ENCODE measurements at places on chromosomes 6 and 20. TPM values are rescaled to one million over a fixed set of nuclear protein-coding genes. Genes with fewer than 3 reads are reported as not detected.

Gene WFDC10B
- not detected for total RNA-seq

Gene PTCHD4
- not detected for total RNA-seq

Gene NCOA5
- 33.9 TPM for total RNA-seq

Gene SYTL3
- 10.8 TPM for total RNA-seq

Gene GMPR
- 2.0 TPM for total RNA-seq

DNA sequence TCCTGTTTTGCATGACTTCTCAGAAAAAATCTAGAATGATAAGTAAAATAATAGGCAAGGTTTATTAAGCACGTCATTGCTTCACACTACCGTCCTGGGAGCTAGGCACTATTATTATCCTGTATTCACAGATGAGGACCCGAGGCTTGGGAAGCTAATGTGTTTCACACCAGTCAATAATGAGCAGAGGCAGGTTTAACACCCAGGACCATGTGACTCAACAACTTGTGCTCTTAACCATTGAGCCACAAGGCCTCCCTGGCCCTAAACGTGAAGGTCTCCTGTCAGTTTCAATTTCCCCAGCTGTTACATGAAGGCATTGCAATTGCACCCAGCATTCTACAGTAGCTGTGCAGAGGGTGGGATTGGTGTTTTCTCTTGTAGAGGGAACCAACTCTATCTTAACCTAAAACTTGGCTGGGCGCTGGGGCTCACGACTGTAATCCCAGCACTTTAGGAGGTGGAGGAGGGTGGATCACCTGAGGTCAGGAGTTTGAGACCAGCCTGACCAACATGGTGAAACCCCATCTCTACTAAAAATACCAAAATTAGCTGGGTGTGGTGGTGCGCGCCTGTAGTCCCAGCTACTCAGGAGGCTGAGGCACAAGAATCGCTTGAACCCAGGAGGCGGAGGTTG lies 191.2 kb downstream of the BCAS1 start:
- H3K4me1 ChIP-seq, result no peaks in the 10 kb centered on the region
- no peak overlapping the region for H3K27ac ChIP-seq
- H3K27me3 ChIP-seq, result no peaks in the 10 kb centered on the region
- no peak overlapping the region for H3K4me3 ChIP-seq

DNA sequence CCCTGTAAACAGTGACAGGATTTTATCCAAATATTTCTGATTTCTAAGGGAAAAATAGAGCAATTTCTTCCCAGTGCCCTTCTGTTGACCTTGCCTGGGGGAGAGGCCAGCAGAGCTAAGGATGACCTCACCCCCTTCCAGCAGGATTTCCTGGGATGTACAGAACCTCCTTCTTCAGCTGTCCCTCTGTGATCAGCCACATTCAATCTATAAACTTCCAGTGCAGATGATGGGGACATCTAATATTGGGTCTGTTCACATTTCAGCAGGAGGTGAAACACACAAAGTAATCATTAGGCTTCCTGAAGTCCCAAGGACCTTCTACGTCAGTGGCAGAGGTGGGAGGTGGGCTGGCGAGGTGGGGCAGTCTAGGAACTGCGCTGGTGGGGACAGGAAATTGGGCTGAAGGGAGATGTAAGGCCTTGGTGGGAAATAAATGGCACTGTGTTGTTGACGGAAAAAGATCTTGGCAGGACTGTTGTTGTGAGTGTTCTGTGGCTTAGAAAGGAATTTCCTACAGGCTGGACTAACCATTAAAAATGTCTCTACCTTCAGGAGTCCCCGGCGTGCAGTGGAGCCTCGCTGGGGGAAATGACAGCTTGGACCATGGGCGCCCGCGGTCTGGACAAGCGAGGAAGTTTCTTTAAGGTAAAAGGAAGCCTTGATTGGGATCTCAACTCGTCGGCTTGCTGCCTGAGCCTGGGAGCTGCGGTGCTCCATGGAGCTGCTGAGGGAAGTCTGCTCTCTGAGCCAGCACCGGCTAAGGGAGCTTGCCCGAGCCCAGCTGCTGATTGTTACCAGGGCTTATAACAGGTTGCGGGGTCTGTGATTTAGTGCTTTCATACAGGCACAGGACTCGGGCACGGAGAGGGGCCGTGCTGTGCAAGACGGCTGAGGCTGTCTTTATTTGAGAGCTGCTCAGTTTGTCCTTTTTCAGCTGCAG lies 127.9 kb upstream of the NAA20 start:
- DNase-seq, result no peak
- peak overlapping the region; percentile 18 for H3K4me3 ChIP-seq
- H3K27ac ChIP-seq, result peak overlapping the region; percentile 85
- H3K27me3 ChIP-seq, result no peaks in the 10 kb centered on the region
- H3K4me1 ChIP-seq, result peaks cover 70% of the 10 kb centered on the region

DNA sequence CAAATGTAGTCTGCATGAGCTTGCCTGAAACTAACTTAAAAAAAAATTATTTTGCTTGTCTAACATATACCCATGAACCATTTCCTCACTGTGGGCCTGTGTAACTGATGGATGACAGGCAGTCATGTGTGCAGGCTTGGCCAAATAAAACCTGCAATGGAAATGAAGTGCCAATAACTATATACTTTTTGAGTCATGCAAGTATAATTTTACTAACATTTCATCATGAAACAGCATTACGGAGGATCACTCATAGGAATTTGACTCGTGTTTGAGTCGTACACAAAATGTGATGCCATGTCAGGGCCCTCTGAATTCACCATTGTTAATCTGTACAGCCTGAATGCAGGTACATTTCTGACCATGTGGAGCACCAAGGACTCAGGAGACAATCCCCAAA lies 46.6 kb downstream of the HDDC2 start:
- no peaks in the 10 kb centered on the region for H3K4me1 ChIP-seq
- H3K4me3 ChIP-seq, result no peak overlapping the region
- no peak for DNase-seq
- no peaks in the 10 kb centered on the region for H3K36me3 ChIP-seq
- H3K27ac ChIP-seq, result no peak overlapping the region
- no peaks in the 10 kb centered on the region for H3K27me3 ChIP-seq

GRCh38 chr6:167652701-167653095 lies 174.0 kb upstream of the AFDN start:
- H3K36me3 ChIP-seq, result no peaks in the 10 kb centered on the region
- H3K27me3 ChIP-seq, result no peaks in the 10 kb centered on the region
- H3K4me1 ChIP-seq, result no peaks in the 10 kb centered on the region
- no peak overlapping the region for H3K27ac ChIP-seq

GRCh38 chr6:32488083-32488482 lies 42.0 kb downstream of the HLA-DRB5 start:
- H3K36me3 ChIP-seq, result no peaks in the 10 kb centered on the region
- no peak overlapping the region for H3K4me3 ChIP-seq
- no peak for DNase-seq
- H3K27ac ChIP-seq, result no peak overlapping the region
- no peaks in the 10 kb centered on the region for H3K4me1 ChIP-seq

DNA sequence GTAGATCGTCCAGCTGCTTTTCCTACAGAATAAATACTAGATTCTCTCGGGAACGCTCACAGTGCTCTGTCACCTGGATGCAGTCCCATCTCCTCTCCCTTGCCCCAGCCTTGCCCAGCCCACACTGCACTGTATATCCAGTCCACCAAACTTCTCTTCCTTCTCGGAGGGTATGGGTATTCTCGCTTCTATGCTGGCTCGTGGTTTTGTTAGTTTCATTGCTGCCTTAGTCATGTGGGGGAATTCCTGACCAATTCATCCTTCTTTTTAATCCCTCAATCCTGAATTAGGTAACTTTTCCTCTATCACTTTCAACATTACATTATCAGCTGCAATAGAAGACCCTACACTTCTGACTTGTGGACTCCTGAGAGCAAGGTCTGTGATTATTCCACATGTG lies 252.4 kb downstream of the GMDS start:
- H3K36me3 ChIP-seq, result no peaks in the 10 kb centered on the region
- H3K4me1 ChIP-seq, result no peaks in the 10 kb centered on the region
- DNase-seq, result no peak
- H3K27ac ChIP-seq, result no peak overlapping the region
- no peak overlapping the region for H3K4me3 ChIP-seq
- no peaks in the 10 kb centered on the region for H3K27me3 ChIP-seq

GRCh38 chr6:110331816-110332215 lies 26.3 kb downstream of the METTL24 start:
- H3K27ac ChIP-seq, result peak overlapping the region; percentile 69
- H3K36me3 ChIP-seq, result no peaks in the 10 kb centered on the region
- H3K4me3 ChIP-seq, result no peak overlapping the region

DNA sequence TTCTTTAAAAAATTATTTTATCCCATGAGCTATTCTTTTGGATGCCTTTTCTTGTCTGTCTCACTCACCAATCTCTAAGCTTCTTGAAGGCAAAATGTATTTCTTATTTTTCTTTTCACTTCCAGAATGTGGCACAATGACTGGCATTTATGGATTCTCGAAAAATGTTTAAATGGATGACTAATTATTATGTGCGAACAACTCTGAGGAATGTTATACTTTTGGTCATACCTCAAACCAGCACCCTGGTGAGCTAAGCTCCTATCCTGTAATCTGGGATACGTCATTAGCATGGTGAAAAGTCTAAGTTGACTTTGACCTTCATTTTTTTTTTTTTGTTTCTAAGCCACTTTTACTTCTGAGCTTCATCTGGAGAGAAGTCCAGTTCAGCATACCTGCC lies 214.0 kb upstream of the CEP162 start:
- no peaks in the 10 kb centered on the region for H3K27me3 ChIP-seq
- no peak overlapping the region for H3K4me3 ChIP-seq
- no peaks in the 10 kb centered on the region for H3K36me3 ChIP-seq

- H3K27me3 ChIP-seq, result no peaks in the 10 kb centered on the region
- H3K4me3 ChIP-seq, result no peak overlapping the region
- DNase-seq, result no peak
- no peak overlapping the region for H3K27ac ChIP-seq
- peaks cover 24% of the 10 kb centered on the region for H3K4me1 ChIP-seq
Measured at GRCh38 chr6:141403827-141404226, 728.9 kb upstream of the GJE1 start.

- H3K4me3 ChIP-seq, result no peak overlapping the region
- no peaks in the 10 kb centered on the region for H3K27me3 ChIP-seq
- H3K4me1 ChIP-seq, result no peaks in the 10 kb centered on the region
- no peak overlapping the region for H3K27ac ChIP-seq
Measured at GRCh38 chr20:33051333-33051732, 2.4 kb upstream of the BPIFB3 start.

DNA sequence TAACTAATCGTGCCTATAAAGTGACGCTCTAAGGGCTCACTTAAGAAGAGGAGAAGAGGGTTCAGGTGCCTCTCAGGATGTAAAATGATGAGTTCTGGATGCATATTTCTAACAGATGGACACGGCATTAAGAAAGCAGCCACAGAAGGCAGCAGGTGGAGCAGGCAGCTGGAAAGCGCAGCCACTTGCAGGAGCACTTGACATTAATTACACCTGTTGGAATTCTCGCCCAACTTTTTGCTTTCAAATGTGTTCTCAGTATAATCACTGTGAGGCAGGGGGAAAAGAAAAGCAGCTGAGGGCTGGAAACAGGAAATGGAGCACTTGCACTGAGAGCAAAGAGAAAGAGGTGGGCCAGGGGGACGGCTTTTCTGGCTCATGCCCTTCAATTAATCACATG lies 164.2 kb downstream of the NKAIN2 start:
- H3K4me3 ChIP-seq, result no peak overlapping the region
- DNase-seq, result no peak
- H3K27ac ChIP-seq, result no peak overlapping the region
- H3K27me3 ChIP-seq, result no peaks in the 10 kb centered on the region

Measured in vagina (tissue), 2 donors.